ENCODE measurements at places on chromosomes 1 and 21. TPM values are rescaled to one million over a fixed set of nuclear protein-coding genes. Genes with fewer than 3 reads are reported as not detected.

The C4BPA gene
- total RNA-seq = not detected

The C1orf50 gene
- 1.3 TPM for total RNA-seq

The CCDC185 gene
- total RNA-seq = not detected

The RBP7 gene
- not detected for total RNA-seq

The MAST2 gene
- 19.3 TPM for total RNA-seq

The ASH1L gene
- total RNA-seq = 13.4 TPM

The CYP4B1 gene
- total RNA-seq = not detected

The SPRR2E gene
- not detected for total RNA-seq

The S100A2 gene
- total RNA-seq = 79.0 TPM

The PTPRC gene
- total RNA-seq = 0.23 TPM

The ALPL gene
- not detected for total RNA-seq

All from HT1080 (cell line).